ENCODE measurements at places on chromosomes 3 and 15.

- DNase-seq, result no peak
These were observed 888 bp downstream of the TMOD3 start for GRCh38 chr15:51830276-51830806.

DNA sequence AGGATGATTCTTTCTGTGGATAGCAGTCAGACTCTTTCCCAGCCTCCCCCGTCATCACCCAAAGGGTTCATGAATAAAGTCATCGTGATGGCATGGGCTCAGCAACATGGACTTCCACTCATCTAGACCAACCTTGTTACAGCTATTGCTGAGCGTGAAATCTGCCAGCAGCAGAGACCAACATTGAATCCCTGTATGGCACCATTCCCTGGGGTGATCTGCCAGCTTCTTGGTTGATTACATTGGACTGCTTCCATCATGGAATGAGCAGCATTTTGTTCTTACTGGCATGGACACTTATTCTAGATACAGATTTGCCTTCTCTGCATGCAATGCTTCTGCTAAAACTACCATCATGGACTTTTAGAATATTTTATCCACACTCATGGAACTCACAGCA is 195.6 kb upstream of the AZI2 start:
- DNase-seq, result no peak

DNA sequence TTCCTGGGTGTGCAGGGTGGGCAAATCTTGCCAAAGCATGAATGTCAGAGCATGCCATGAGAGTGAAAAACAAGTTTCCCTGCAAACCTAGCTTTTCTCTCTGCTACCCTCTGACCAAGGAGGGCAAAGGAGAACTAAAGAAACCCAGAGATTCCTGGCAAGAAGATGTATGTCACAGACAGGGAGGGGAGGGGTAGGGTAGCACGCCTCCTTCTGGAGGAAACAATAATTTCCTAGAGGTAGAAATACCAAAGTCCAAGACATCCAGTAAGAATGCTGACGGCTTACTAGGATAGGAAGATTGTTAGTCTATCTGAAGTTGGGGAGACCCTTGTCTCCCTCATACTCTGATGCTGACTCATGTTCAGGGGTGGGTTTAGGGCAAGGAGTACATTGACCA is 203.9 kb downstream of the NR1D2 start:
- DNase-seq, result no peak

DNA sequence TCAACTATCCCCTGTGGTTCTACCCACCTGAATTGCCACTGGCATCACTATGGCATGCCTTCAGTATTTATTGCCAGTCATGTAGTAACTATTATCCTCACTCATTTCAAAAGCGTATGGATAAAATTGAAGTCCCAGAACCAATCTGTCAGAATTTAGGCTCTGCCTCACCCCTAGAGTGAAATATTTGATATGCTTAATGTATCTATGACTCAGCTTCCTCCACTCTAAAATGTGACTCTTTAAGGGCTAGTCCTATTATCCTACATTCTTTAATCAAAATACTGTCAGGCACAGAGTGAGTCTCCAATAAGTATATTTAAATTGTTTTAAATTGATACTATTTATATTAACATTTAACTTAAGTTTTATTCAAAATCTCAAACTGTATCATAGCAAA is 27.6 kb downstream of the ARPP21 start:
- DNase-seq, result no peak

- DNase-seq, result no peak
These were observed 237.7 kb downstream of the NR1D2 start for GRCh38 chr3:24182756-24183155.

DNA sequence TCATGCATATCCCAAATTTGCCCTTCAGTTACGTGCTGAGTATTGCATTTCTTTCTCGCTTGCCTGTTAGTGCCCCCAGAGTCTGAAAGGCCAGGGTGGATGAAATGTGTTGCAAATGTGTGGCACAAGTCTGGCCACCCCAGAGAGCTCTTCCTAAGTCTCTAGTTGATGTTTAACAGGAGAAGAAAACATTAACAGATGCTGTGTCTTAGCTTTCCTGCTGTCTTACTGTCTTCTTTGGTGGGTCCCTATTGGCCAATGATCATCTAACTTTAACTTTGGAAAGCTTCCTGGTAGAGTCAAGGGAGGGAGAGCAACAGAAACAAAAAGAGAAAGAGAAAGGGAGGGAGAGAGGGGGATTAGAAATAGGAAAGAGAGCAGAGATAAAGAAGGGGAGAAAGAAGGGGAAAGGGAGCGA is 76.7 kb upstream of the P3H2 start:
- no peak for DNase-seq

- no peak for DNase-seq
These were observed 150.9 kb downstream of the FMN1 start for GRCh38 chr15:33043636-33044035.

DNA sequence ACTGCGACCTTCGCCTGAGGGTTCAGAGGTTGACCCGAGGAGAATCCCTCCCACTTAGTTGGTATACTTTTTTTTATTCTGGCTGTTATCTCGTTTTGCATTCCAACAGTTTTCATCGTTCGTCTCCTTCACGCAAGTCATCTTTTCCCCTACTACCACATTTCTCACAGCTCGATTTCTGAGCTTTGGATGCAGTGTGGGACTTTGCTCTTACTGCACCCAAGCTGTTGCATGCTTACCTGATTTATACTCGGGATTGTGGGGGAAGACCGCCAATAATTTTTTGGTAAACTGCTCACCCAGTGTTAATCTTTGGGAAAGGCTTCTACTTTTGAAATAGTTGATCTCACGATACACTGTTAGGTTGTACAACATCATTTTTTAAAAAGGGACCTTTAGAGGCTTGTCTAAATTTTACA is 702 bp downstream of the TBC1D23 start:
- DNase-seq, result no peak

DNA sequence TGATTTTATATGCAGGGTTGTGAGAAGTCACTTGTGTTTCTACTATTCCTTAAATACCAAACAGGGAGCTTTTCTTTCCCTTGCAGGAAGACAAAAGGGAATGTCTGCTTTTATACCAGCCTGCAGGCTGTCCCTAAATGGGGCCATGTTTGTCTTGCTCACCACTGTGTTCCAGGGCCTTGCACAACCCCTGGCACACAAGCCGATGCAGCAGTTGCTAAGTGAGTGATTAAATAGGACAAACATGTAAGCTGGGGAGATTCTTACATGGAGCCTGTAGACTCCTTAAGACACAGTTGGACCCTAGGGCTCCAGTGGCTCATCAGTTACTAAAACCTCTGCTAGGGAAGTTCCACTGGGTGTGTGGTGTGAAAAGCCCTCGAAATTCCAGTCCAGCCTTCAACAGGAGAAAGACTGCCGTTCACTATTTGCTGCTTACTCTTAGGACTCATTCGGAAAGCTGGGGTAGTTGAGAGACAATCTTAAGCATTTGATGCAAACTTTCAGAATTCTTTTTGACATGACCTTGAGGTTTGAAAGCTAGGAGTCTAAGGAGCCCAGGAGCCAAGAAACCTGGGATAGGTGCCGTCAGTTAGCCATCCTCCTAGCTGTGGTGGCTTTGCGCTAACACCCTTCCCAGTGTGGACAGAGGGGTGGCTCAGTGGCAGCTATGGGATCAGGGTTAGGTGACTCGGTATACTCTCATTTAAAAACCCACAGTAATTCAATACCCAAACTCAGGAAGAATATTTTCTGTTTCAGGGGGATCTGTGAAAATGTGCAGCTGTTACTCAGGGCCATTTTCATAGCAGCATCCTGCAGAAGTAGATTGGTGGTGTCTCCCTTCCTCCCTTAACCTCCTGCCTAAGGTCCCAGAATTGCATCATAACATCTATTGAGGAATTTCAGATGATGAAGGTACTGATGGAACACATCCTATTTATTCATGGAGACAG is 39.1 kb downstream of the SYNM start:
- DNase-seq, result no peak

GRCh38 chr3:97269202-97269601 is 454.8 kb downstream of the EPHA6 start:
- no peak for DNase-seq

DNA sequence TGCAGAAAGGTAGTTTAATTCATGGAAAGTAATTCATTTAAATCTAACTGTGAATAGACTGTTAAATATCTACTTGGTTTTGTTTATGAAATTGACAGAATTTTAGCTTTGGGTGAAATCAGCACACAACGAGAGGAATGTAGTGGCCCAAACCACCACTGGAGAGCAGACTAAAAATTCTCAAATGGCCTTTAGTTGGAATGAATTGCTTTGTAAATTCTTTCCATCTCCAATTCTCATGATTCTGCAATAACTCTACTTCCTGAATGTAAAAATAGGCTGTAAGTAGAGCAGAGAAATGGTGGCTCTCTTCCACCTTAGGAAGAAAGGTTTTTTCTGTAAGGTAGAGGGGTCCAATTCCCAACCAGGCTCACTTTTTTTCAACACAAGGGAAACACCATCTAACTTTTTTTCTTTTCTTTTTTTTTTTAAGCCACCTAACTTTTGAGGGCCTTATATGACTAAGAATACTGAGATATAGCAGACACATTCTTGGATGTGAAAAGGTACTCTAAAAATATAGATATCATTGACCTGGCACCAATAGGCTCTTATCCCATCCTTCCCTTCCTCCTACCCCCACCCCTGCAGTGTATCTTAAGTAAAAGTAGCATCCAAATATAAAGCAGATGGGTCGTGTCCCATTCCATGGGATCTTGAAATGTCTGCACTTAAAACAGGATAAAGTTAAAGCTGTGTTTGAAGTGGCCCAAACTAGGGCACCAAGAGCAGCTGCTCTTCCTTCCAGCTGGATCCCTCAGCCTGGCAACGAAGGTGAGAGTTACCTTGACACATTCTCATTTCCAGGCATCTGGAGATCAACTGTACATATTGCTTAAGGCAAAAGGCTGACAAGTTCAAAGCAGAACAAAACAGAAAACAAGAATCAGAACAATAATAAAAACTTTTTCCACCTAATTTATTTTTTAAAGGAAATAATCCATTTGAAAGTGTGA is 194.1 kb downstream of the TPRG1 start:
- no peak for DNase-seq

DNA sequence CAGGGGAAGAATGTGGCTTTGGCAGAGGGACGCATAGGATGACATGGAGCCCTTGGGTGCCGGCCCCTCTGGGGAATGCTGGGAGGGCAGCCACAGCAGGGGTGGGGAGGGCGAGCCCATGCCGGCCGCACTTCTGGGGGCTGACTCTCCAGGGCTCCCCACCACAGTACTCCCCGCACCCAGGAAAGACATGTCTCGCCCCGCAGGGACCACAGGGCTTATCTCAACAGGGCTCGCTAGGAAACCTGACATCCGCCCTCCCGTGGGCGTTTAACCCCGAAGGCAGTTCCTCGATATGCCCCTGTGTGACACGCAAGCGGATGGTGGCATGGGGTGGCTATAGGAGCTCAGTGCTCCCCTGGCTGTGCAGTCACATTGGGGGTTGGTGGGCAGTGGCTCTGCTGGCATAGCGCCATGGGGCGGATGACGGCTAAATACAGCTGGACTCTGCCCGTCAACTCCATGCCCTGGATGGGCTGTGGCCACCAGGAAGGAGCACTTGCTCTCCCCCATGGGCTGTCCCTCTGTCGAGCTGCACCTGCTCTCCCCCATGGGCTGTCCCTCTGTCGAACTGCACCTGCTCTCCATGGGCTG is 141.4 kb downstream of the ADAMTS17 start:
- no peak for DNase-seq

- DNase-seq, result no peak
These were observed 66.7 kb downstream of the ST6GAL1 start for GRCh38 chr3:186997061-186997460.

- no peak for DNase-seq
These were observed 73.9 kb upstream of the TMEM108 start for GRCh38 chr3:132964266-132964665.

DNA sequence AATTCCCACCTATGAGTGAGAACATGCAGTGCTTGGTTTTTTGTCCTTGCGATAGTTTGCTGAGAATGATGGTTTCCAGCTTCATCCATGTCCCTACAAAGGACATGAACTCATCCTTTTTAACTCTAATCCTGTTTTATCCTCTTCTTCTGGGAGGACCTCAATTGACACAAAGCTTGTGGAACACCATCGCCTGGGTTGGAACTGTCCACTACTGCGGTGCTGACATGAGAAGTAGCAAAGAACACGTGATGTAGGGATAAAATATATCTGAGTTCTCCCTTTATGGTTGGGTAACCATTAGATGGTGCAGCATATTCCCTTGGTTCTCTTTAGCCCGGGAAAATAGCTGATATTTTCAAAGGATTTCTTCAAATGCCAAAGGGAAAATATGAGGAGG is 105.3 kb upstream of the TOPAZ1 start:
- DNase-seq, result peak; percentile 7

DNA sequence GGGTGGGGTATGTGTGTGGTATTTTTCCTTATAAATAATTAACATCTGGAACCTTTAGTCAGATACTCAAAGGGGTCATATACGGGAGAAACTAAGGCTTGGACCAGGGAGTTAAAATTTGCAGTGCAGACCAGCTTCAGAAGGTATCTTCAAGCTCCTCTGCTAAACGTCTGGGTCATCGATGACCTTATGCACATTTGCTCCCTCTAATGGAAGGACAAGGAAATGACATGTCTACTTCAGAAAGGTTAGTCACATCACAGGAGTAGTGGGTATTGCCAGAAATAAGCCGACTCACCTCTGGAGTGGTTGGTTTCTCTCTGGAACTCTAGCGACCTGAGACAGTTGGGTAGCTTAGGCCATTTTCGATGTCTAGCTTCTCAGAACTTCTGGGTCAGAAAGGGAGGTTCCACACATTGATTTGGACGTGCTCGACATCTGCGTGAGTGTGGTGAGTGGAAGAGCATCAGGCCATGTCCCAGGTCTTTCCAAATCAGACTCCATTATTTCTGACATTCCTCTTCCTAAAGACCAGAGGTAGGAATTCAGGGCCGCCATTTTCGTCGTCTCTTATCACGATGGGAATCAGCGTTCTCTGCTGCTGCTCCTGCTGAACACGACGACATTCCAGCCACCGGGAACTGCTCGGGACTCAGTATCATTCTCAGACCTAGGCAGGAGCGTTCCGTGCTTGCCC is 31.8 kb upstream of the RASA2 start:
- peak; percentile 53 for DNase-seq

GRCh38 chr3:88152841-88153240 is 3.1 kb downstream of the C3orf38 start:
- no peak for DNase-seq

DNA sequence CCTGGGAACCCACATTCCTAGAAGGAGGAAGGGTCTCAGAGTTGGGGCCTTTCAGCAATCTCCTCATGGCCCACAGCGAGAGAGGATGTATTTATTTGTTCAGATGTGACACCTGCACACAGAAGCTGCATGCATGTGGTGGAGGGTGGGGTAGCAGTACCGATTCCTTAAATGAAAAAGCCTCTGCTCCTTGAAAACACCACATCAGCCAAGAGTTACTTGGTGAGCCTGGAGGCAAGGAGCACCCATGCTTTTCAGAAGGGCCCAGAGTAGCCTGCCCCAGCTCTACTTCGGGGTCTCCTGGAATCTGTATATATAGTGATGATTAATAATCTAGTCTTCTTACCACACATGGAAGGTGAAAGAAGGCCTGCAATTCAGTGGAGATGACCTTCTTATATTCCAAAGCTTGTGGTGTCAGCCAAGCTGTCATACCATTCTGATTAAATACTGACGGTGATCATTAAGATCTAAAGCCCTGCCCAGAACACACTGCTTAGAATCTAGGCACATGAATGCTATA is 33.5 kb downstream of the SEMA6D start:
- no peak for DNase-seq

- no peak for DNase-seq
These were observed 310.6 kb downstream of the NLGN1 start for GRCh38 chr3:173708191-173708590.
